ENCODE measurements at places on chromosomes 6 and 20. TPM values are rescaled to one million over a fixed set of nuclear protein-coding genes. Genes with fewer than 3 reads are reported as not detected.

The CFB gene
- 349 TPM for polyA plus RNA-seq

The TPX2 gene
- polyA plus RNA-seq = 16.3 TPM

The TFAP2A gene
- polyA plus RNA-seq = 14.9 TPM

The CLVS2 gene
- polyA plus RNA-seq = not detected

The CTCFL gene
- polyA plus RNA-seq = not detected

The PSORS1C1 gene
- 3.9 TPM for polyA plus RNA-seq

The CST4 gene
- polyA plus RNA-seq = not detected

- H3K4me1 ChIP-seq = no peaks in the 10 kb centered on the region
- no peak overlapping the region for H3K27ac ChIP-seq
- H3K27me3 ChIP-seq = no peaks in the 10 kb centered on the region
- no peak overlapping the region for H3K4me3 ChIP-seq
- no peak for DNase-seq
Measured at GRCh38 chr20:33352258-33353012, 48.9 kb downstream of the CDK5RAP1 start.

GRCh38 chr6:156916130-156916801 lies 139.1 kb downstream of the ARID1B start:
- H3K36me3 ChIP-seq = no peaks in the 10 kb centered on the region
- no peaks in the 10 kb centered on the region for H3K27me3 ChIP-seq
- no peak overlapping the region for H3K27ac ChIP-seq
- no peak for DNase-seq
- H3K4me3 ChIP-seq = no peak overlapping the region

DNA sequence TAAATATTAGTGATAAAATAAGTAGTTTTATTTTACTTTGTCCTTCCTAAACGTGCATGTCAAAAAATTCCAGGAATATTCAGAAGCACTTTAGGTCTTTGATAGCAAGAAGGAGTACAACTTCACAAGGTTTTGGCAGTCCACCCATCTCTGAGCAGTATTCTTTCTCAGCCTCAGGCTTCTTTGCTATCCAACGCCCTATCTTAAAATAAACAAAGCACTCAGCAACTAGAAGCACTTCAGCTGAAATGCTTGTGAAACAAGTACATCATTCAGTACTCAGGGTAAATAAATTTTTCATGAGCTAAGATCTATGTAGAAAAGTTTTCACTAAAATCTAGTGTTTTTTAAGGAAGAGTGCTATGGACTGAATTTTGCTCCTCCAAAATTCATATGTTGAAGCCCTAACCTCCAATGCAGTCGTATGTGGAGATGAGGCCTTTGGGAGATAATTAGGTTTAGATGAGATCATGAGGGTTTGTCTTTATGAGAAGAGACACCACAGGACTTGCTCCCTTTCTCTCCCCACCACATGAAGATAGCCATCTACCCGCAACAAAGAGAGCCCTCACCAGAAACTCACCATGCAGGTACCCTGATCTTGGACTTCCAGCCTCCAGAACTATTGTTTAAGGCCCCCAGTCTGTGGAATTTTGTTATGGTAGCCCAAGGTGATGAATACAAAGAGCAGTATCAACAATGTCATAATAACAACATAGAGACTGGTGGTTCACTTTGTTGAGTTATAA lies 539.1 kb downstream of the TFAP2A start:
- no peak overlapping the region for H3K4me3 ChIP-seq
- no peaks in the 10 kb centered on the region for H3K36me3 ChIP-seq
- H3K27ac ChIP-seq = peak overlapping the region; percentile 35
- H3K27me3 ChIP-seq = no peaks in the 10 kb centered on the region
- H3K4me1 ChIP-seq = no peaks in the 10 kb centered on the region

- H3K27ac ChIP-seq = no peak within 1 kb of the TSS
- H3K4me1 ChIP-seq = peaks cover 7% of the 10 kb centered on the region
- peak; percentile 92 for DNase-seq
Measured at GRCh38 chr20:1225783-1226654, at the start of gene RAD21L1. Gene RAD21L1 (plus strand): TSS chr20:1226044. CDS start chr20:1228454, 2,410 bp downstream.

DNA sequence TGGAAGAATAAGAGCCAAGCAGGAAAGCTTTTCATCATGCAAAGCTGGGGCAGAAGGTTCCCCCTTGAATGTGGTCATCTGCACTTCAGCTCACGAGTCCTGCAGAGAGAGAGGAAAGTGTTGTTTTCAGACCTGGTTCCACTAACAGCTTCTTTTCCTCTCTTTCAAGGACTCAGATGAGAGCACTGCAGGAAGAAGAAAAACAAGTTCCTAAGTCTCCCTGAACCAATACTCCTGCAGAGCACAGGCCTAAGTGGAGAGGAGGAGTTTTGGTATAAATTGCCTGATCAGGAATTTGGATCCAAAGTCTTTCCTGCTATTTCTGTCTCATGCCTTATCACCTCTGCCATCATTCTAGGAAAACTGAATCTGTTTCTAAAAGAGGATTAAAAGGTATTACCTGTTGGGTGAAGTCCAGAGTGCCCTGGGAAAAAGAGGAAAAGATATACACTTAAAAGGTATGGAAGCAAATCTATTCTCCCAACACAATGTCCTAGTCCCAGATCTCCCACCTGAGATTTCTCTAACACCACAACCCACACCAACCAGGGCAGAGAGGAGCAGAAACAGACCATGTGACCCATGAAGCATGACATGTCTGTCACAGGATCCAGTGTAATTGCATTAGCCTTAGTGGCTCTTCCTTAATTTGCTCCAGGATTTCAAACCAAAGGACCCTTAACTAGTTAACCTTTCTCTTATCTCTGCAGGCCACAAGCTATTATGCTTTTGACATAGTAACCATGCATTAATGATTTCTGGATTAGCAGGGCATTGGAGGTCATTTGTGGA lies 12.2 kb downstream of the HLA-DRB5 start:
- no peaks in the 10 kb centered on the region for H3K36me3 ChIP-seq
- no peaks in the 10 kb centered on the region for H3K27me3 ChIP-seq
- peaks cover 7% of the 10 kb centered on the region for H3K4me1 ChIP-seq
- no peak overlapping the region for H3K4me3 ChIP-seq
- H3K27ac ChIP-seq = peak overlapping the region; percentile 66
- no peak for DNase-seq

DNA sequence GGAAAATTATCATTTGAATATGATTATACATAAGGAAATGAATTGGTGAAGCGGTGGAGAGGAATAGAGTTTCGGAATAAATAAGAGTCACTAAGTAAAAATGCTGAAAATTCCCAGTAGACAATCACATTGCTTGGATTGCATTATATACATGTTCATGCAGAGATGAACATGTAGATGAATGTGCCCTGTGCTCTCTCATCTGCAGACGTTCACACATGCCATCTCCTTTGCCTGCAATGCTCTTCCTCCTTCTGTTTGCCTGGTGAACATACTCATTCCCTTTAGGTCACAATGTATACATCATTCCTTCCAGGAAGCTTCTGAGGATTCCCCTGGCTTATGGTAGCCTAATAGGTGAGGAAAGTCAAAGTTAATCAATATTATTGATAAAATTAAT lies 17.9 kb downstream of the DCDC2 start:
- no peak for DNase-seq
- H3K36me3 ChIP-seq = no peaks in the 10 kb centered on the region
- H3K4me1 ChIP-seq = peaks cover 4% of the 10 kb centered on the region
- no peaks in the 10 kb centered on the region for H3K27me3 ChIP-seq

GRCh38 chr6:44008821-44009370 lies 118.4 kb downstream of the MRPL14 start:
- no peaks in the 10 kb centered on the region for H3K36me3 ChIP-seq
- no peak overlapping the region for H3K27ac ChIP-seq
- no peak overlapping the region for H3K4me3 ChIP-seq
- DNase-seq = no peak
- no peaks in the 10 kb centered on the region for H3K27me3 ChIP-seq
- no peaks in the 10 kb centered on the region for H3K4me1 ChIP-seq

- H3K4me1 ChIP-seq = peaks cover 10% of the 10 kb centered on the region
- no peaks in the 10 kb centered on the region for H3K36me3 ChIP-seq
- no peak overlapping the region for H3K4me3 ChIP-seq
Measured at GRCh38 chr6:33613795-33614168, 7.3 kb upstream of the ITPR3 start.

DNA sequence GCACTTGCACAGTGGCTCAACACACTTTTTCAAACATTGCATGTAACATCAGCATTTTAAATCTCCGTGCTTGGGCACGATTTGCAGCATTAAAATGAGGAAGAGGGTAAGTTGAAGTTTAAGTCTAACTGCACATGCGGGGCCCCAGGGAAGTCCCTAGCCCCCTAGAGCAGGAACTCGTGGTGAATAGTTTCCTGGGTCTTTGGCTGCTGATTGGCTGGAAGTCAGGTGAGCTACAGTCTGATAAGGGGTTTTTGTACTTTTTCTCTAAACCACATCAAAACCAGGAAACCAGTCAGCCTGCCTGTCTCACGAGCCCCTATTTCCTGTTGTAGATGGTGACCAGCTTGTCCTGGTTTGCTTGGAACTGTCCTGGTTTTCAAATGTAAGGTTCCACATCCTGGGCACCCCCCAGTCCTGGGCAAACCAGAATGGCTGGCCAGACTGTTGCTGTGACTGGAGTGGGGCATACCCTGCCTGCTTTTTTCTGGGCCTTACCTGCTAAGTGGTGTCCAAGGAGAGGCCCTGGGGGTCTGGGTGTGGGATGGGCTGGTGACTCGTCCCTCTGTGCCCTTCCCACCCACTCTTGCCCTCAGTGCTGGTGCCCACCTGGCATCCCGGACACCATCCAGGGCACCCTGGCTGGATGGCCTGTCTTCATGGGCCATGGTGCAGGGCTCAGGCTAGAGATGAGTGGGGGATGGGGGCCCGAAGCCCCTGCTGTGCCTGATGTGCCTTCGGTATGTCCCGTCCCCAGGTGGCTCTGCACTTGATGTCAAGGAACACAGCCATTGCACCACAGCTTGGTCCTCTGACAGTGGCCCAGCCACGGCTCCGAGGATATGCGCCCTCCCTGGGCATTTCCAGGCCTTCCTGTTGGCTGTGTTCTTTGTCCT lies 31.8 kb downstream of the SUN5 start:
- H3K27ac ChIP-seq = no peak overlapping the region
- H3K4me1 ChIP-seq = peaks cover 7% of the 10 kb centered on the region
- no peak overlapping the region for H3K4me3 ChIP-seq

Data from hepatocyte (in vitro differentiated cells).